ENCODE measurements at places on chromosomes 6 and 20. TPM values are rescaled to one million over a fixed set of nuclear protein-coding genes. Genes with fewer than 3 reads are reported as not detected.

- no peaks in the 10 kb centered on the region for H3K27me3 ChIP-seq
- H3K4me3 ChIP-seq: no peak overlapping the region
- DNase-seq: peak; percentile 53
- H3K36me3 ChIP-seq: no peaks in the 10 kb centered on the region
- H3K27ac ChIP-seq: no peak overlapping the region
Observed at GRCh38 chr6:138211048-138211581, 7.2 kb downstream of the PBOV1 start.

GRCh38 chr20:10848810-10849370 lies 175.1 kb upstream of the JAG1 start:
- H3K27ac ChIP-seq: no peak overlapping the region
- peak; percentile 60 for DNase-seq
- no peaks in the 10 kb centered on the region for H3K27me3 ChIP-seq
- H3K4me1 ChIP-seq: no peaks in the 10 kb centered on the region
- no peaks in the 10 kb centered on the region for H3K36me3 ChIP-seq

DNA sequence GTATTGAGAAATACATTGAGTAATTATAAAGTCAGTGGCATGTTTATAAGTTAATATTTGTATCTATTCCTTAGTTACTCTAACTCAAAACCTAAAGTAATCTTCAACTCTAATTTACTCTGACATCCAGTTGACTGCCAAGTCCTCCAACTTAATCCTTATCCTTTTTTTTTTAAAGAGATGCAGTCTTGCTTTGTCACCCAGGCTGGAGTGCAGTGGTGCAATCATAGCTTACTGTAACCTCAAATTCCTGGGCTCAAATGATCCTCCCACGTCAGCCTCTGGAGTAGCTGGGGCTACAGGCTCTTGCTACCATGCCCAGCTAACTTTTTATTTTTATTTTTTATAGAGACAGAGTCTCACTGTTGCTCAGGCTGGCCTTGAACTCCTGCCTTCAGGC lies 24.4 kb downstream of the PTPN1 start:
- no peak overlapping the region for H3K27ac ChIP-seq
- no peak overlapping the region for H3K4me3 ChIP-seq
- DNase-seq: no peak
- H3K27me3 ChIP-seq: no peaks in the 10 kb centered on the region
- no peaks in the 10 kb centered on the region for H3K4me1 ChIP-seq

DNA sequence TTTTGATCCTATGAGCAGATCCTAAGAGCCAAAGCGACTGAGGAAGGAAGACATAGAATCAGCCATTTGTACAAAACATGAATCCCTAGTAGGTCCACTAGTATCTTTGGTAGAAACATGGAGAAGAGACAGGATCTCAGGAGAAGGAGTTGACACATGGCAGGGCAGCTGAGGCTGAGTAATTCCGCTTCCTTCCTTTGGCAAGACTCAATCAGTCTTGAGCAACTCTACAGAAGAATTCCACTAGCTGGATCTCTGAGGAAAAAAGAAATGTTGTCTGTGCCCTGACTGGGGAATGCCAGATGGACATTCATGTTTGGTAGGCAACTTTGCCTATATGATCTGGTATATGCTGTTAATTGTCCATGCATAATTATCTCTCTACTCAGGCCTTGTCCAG lies 35.3 kb downstream of the ESR1 start:
- no peaks in the 10 kb centered on the region for H3K27me3 ChIP-seq
- DNase-seq: no peak
- H3K4me1 ChIP-seq: no peaks in the 10 kb centered on the region

The LY6G5B gene
- total RNA-seq: 7.9 TPM

The TMC2 gene
- total RNA-seq: 0.12 TPM

GRCh38 chr20:36859700-36860330 lies 16.1 kb upstream of the TLDC2 start:
- H3K4me3 ChIP-seq: no peak overlapping the region
- no peak overlapping the region for H3K27ac ChIP-seq
- no peak for DNase-seq
- peaks cover 22% of the 10 kb centered on the region for H3K27me3 ChIP-seq

- H3K4me1 ChIP-seq: peaks cover 3% of the 10 kb centered on the region
- no peak overlapping the region for H3K4me3 ChIP-seq
- H3K27ac ChIP-seq: no peak overlapping the region
- DNase-seq: no peak
- H3K27me3 ChIP-seq: no peaks in the 10 kb centered on the region
Observed at GRCh38 chr6:18293076-18293904, 29.0 kb upstream of the DEK start.

DNA sequence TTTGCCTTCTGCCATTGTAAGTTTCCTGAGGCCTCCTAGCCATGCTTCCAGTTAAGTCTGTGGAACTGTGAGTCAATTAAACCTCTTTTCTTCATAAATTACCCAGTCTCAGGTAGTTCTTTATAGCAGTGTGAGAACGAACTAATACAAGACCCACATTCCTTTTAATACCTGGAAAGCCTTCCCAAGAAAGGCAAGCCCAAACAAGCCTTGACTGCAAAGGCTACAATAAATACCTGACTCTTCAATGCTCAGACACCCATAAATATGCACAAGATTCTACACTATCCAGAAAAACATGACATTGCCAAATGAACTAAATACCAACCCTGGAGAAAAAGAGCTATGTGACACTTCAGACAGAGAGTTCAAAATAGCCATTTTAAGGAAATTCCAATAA lies 338.8 kb downstream of the HAO1 start:
- no peak for DNase-seq
- H3K4me1 ChIP-seq: peaks cover 5% of the 10 kb centered on the region
- H3K27ac ChIP-seq: no peak overlapping the region
- H3K27me3 ChIP-seq: no peaks in the 10 kb centered on the region
- no peaks in the 10 kb centered on the region for H3K36me3 ChIP-seq

The BEND3 gene
- 33.7 TPM for total RNA-seq

DNA sequence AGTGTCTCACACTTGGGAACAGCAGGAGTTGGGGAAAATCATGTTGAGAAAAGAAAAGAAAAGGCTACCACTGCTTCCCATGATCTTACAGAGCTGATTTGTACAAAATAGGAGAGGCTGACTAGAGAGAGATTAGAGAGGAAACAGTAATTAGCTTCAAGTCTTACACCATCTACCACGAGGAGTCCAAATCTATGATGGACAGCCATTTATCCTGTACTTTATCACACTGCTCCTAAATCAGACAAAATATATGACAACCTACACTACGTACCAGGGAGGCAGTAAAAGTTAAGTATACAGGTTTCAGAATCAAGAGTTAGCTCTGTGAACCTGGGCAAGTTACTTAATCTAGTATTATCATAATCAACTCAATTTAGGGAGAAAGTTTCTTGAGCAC lies 38.0 kb downstream of the RARS2 start:
- 0 out of 2 replicates have a peak, but pooled peaks cover 4% of the 10 kb centered on the region for H3K36me3 ChIP-seq
- H3K27me3 ChIP-seq: no peaks in the 10 kb centered on the region
- H3K4me1 ChIP-seq: no peaks in the 10 kb centered on the region
- no peak overlapping the region for H3K27ac ChIP-seq
- H3K4me3 ChIP-seq: no peak overlapping the region

DNA sequence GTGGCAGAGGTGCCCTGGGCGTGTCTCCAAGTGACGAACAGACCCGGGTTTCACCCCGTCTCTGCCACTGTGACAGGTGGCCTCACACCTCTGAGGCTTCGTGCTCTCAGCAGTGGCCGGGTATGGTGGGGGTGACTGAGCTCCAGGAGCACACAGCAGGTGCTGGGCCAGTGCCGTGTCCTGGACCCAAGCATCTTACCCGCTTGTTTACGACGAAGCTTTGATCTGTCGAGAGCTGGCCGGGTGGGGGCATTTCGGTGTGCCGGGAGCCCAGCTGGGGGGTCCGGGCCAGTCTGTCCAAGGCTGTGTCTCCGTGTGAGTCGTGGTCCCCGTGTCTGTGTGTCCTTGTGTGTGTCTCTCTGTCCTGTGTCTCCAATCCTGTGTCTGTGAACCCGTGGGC lies 7.1 kb upstream of the LKAAEAR1 start:
- H3K27me3 ChIP-seq: no peaks in the 10 kb centered on the region
- H3K27ac ChIP-seq: no peak overlapping the region
- H3K4me1 ChIP-seq: no peaks in the 10 kb centered on the region
- no peak for DNase-seq
- no peaks in the 10 kb centered on the region for H3K36me3 ChIP-seq
- H3K4me3 ChIP-seq: no peak overlapping the region

GRCh38 chr6:2630891-2631571 lies 119.7 kb downstream of the MYLK4 start:
- H3K27me3 ChIP-seq: peaks cover 15% of the 10 kb centered on the region
- H3K36me3 ChIP-seq: no peaks in the 10 kb centered on the region
- DNase-seq: no peak
- no peak overlapping the region for H3K27ac ChIP-seq
- peaks cover 11% of the 10 kb centered on the region for H3K4me1 ChIP-seq

- no peak overlapping the region for H3K27ac ChIP-seq
- H3K36me3 ChIP-seq: no peaks in the 10 kb centered on the region
- H3K27me3 ChIP-seq: no peaks in the 10 kb centered on the region
- no peak overlapping the region for H3K4me3 ChIP-seq
- DNase-seq: no peak
Observed at GRCh38 chr6:159826968-159827647, 27.0 kb downstream of the PNLDC1 start.

The SULF2 gene
- 20.7 TPM for total RNA-seq

DNA sequence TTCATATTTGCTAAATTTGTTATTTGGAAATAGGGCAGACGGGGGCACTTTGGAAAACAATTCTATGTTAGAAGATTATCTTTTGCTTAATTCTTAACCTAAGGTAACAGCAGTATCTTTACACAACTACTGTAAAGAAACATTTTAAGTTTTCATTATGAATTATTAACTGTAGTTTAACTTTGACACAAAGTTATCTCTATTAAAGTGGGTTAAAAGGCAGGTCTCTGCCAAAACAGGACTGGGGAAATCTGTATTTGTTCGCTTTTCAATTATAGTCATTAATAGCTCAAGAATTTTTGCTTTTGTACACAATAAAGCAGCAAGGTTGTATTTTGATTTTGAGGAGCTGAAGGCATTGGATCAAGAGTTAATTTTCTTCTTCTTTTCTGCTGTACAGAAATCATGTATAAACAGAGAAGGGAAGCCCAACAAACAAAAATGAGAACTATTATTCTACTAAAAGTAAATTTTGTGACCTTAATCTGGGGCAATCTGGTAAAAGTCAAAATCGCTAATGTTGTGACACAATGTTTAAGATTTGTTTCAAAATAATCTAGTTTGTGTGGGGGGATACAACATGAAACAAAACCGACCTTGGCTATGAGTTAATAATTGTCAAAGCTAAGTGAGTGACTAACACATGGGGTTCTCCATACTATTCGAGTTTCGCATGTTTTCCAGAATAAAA lies 2.9 kb downstream of the STAU1 start:
- no peaks in the 10 kb centered on the region for H3K27me3 ChIP-seq
- H3K36me3 ChIP-seq: no peaks in the 10 kb centered on the region
- no peak overlapping the region for H3K27ac ChIP-seq
- H3K4me1 ChIP-seq: peaks cover 9% of the 10 kb centered on the region

DNA sequence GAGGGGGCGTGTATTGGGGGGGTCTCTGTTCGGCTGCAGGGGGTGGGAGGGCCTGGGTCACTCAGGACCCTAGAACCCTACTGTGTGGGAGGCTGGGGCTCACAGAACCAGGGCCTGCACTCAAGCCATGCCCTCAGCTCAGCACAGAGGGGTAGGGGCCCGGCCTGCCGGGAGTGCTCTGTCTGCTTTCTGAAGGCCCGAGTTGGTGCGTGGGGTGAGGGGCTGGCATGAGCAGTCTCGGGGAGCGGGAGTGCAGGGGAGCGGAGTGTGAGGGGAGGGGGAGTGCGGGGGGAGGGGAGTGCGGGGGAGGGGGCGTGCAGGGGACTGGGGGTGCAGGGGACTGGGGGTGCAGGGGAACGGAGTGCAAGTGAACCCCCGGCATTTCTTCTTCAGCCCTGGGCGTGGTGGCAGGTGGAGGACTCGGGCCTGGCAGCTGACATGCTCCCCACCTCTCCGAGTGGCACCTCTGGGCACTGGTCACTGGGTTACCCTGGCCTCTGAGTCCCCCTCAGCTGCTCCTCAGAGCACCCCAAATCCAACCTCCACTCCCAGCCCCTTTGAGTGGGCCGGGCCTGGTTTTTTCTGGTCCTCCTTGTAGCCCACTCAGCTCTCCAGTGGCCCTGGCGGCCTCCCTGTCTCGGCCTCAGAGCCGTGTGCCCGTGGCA lies 1.0 kb downstream of the COL20A1 start:
- no peaks in the 10 kb centered on the region for H3K27me3 ChIP-seq
- DNase-seq: peak; percentile 62
- H3K4me1 ChIP-seq: peaks cover 22% of the 10 kb centered on the region
- H3K27ac ChIP-seq: no peak overlapping the region

- H3K4me3 ChIP-seq: no peak overlapping the region
- DNase-seq: no peak
- no peaks in the 10 kb centered on the region for H3K27me3 ChIP-seq
- no peaks in the 10 kb centered on the region for H3K36me3 ChIP-seq
- no peak overlapping the region for H3K27ac ChIP-seq
Observed at GRCh38 chr6:136213853-136214252, 36.3 kb downstream of the MTFR2 start.

DNA sequence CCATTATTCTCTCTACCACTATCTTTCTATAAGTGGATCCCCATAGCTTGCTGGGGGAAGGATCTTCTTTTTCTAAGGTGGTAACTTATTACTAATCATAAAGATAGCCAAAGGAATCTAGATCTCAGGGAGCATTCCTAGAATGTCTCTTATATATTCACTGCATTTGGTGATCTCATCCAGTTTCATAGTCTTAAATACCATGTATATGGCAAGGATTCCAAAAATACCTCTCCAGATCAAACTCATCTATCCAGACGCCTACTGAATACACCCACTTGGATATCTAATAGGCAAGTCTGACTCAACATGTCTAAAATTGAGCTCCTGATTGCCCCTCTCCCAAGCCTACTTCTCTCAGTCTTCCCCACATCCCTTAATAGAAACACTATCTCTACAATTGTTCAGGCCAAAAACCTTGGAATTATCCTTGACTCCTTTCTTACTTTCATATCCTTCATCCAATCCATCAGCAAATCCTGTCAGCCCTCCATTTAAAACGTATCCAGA lies 264.4 kb downstream of the HACE1 start:
- no peak overlapping the region for H3K27ac ChIP-seq
- no peak overlapping the region for H3K4me3 ChIP-seq
- H3K36me3 ChIP-seq: no peaks in the 10 kb centered on the region
- H3K27me3 ChIP-seq: no peaks in the 10 kb centered on the region

- no peaks in the 10 kb centered on the region for H3K36me3 ChIP-seq
- H3K27me3 ChIP-seq: no peaks in the 10 kb centered on the region
- no peaks in the 10 kb centered on the region for H3K4me1 ChIP-seq
- H3K4me3 ChIP-seq: no peak overlapping the region
- DNase-seq: no peak
Observed at GRCh38 chr6:168385858-168386735, 54.9 kb upstream of the SMOC2 start.

All from GM23338 (cell line).